ENCODE measurements at places on chromosomes 2 and 18.
A peak's percentile ranks its signal among the peaks of the same experiment; 100 is the strongest.

- no peak for DNase-seq
Measured at GRCh38 chr18:21908711-21909110, 168.1 kb downstream of the MIB1 start.

DNA sequence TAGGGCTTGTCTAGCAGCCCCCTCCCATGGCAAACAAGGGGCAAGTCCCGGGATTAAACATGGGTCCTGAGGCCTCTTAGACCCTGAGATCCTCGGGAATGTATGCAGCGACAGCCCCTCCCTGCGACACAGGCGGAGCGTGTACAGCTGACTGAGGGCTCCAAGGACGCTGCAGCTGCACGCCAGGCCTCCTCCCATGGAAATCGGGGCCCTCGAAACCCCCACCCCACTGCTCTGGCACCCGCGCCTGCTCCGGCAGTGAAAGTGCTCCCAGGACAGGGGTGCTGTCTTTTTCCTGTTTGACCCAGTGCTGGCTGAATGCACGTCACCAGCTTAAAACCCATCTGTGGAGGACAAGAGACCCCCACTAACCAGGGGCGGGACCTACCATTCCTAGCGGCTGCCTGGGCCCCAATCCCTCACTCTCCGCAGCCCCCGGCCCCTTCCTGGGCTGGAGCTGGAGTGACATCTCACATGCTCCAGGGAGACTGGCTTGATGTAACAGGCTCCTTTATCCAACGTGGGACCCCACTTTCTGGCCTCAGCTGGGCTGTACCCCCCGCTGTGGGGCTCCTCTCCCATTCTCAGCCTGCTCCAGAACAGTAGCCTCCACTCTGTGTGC, 247.7 kb downstream of the TWIST2 start:
- DNase-seq = no peak

GRCh38 chr2:29576231-29576630, 345.2 kb downstream of the ALK start:
- DNase-seq = no peak

DNA sequence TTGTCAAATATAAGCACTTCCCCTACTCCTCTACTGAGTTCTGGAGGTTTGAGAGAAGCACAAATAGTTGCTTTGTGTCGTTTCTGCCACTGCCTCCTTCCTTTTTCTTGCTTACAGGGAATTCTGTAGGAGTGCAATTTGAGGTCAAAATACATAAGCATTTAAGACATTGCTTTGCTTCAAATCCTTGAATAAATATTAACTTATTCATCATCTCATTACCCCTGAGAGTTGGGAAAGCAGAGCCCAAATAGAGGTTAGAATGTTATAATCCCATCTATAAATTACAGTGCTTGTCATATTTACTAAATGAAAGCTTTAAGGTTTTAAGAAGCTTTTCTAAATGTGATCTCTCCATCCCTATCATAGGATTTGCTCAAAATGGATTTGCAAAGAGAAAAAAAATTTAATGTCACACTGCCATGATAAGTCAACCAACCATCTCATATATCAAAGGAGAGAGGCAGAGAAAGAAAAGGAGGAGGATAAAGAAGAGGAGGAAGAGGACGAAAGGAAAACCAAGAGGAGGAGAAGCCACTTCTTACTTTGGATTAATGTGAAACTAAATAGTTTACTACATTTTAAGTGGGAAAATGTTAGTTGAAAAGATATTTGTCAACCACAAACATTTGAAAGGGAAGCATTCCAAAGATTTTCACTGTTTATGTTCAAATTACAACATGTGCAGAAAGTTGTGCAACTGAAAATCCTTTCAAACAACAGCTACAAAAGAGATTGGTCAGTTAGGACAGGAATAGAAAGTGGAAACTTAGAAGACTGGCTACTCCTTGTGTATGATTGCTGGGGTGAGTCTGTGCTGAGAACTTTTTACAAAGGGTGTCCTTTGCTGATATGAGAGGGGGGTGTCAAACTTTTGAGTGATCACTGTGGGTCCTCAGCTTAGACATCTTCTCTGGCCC, 277.3 kb upstream of the FN1 start:
- peak; percentile 70 for DNase-seq

GRCh38 chr2:224211181-224211480, 172.0 kb upstream of the SERPINE2 start:
- no peak for DNase-seq

DNA sequence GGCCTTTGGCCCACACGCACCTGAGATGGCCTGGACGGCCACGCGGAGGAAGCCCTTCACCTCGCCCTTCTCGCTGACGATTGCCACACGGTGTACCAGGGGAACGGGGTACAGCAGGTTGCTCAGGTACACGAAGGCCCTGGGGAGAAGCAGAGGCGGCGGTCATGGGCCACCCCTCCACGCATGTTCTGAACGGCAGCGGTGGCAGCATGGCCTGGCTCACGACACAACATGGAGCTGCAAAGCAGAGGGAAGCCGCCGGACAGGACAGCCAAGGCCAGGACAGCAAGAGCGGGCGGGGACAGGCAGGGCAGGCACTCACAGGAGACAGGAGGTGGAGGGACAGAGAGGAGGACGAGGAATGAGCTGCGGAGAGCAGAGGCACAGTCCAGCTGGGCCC, 58.7 kb downstream of the AQP12A start:
- DNase-seq = no peak

- DNase-seq = no peak
Measured at GRCh38 chr2:55118643-55119083, 68.4 kb upstream of the RTN4 start.

GRCh38 chr2:200703127-200703925, 108.4 kb upstream of the BZW1 start:
- DNase-seq = peak; percentile 77

GRCh38 chr2:30713698-30714097, 93.5 kb downstream of the CAPN13 start:
- DNase-seq = no peak

DNA sequence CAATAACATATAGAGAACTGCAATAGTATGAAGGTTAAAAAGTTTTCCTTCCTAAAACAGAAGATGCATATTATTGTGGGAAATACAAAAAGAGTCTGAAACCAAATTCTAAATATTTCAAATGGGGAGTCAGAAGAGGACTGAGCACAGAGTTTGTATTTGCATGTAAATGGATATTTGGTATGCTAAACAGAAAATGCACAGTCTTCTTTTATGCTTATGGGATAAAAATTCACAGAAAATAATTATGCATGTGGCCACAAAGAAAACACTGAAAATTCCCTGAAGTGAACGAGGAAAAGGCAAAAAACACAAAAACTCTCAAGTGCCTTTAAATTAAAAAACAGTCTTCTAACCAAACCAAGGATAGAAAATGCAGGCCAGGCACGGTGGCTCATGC, 142.7 kb downstream of the NCKAP5 start:
- DNase-seq = no peak

GRCh38 chr2:35708411-35708923, 647.1 kb upstream of the CRIM1 start:
- no peak for DNase-seq

DNA sequence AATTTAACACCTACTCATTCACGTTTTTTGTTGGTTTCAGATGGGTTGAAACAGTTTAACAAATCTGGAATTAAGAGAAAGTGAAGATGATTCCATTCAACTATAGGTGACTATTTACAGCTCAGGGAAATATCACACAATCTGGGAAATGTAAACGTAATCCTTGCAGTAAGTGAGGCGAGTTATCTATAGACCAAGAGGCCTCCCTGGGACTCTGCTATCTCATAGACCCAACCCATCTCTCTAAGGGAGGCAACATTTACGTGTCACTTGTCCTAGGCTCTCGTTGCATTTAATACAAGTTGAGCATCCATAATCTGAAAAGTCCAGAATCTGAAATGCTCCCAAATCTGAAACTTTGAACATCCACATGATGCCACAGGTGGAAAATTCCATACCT, 2.0 kb upstream of the MOB4 start:
- no peak for DNase-seq

- no peak for DNase-seq
Measured at GRCh38 chr2:195044801-195045200, 612.2 kb upstream of the SLC39A10 start.

GRCh38 chr18:74451148-74451547, 6.0 kb downstream of the DIPK1C start:
- DNase-seq = no peak

DNA sequence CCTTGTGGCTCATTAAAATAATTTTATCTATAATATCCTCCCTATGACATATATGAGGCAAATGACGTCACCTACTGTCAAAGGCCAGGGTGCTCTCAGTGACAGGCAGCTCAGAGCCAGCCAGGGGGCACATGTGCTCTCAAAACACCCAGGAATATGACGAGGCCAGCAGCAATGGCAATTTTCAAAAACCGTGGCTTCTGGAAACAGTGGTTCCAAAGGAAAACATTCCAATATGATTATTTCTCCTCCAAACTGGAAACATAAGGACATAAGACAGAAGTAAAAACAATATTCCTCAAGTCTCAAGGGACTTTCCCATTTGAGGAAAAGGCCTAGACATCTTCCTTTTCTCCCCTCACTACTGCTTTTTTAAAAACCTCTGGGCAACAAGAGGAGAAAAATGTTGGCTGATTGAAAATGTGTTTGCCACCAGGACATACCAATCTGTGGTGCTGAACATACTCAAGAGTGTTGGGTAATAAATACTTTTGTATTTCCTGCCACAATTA, 40.8 kb downstream of the RNF152 start:
- no peak for DNase-seq

GRCh38 chr2:113692698-113693428, 63.6 kb downstream of the SLC35F5 start:
- no peak for DNase-seq

GRCh38 chr18:11392980-11393885, 216.2 kb upstream of the SLC35G4 start:
- no peak for DNase-seq

- DNase-seq = no peak
Measured at GRCh38 chr2:2750867-2751714, 420.0 kb upstream of the MYT1L start.

- DNase-seq = no peak
Measured at GRCh38 chr2:99680946-99681345, 191.1 kb upstream of the REV1 start.

GRCh38 chr2:235025800-235026536, 74.2 kb downstream of the SH3BP4 start:
- no peak for DNase-seq

GRCh38 chr2:54279385-54279784, 23.4 kb upstream of the TSPYL6 start:
- DNase-seq = no peak

- DNase-seq = no peak
Measured at GRCh38 chr2:21008790-21009661, 34.8 kb downstream of the APOB start.

GRCh38 chr2:45280794-45281193, 271.5 kb upstream of the SIX2 start:
- DNase-seq = no peak

GRCh38 chr18:10072671-10073175, 158.9 kb downstream of the VAPA start:
- DNase-seq = peak; percentile 80

DNA sequence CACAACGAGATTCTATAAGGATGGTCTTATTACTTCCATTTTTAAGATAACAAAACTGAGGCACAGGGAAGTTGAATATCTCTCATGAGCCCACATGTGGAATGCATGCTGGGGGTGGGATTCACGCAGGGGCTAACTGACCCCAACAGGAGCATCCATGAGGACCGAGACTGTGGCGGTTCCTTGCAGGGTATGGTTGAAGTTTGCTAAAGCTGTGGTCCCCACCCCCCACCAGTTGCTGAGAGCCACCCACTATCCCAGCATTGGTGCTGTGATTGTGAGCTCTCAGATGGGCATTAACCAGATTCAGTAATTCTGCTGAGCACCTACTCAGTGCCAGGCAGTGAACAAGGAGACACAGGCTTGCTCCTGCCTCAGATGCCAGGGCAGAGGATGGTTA, 116.0 kb upstream of the TEX51 start:
- no peak for DNase-seq

DNA sequence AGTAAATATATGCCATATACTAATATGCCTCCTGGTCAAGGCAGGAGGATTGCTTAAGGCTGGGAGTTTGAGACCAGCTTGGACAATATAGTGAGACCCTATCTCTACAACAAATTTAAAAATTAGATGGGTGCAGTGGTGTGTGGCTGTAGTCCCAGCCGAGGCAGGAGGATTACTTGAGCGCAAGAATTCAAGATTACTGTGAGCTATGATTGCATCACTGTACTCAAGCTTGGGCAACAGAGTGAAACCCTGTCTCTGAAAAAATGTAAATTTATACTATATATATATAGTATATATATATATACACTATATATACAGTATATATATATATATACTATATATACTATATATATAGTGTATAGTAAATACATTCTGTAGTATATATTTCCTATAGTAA, 30.0 kb upstream of the NPC1 start:
- no peak for DNase-seq

- no peak for DNase-seq
Measured at GRCh38 chr18:6031002-6031401, 135.7 kb upstream of the TMEM200C start.

- DNase-seq = no peak
Measured at GRCh38 chr2:20590704-20591515, 60.0 kb downstream of the HS1BP3 start.

GRCh38 chr2:38723173-38723572, 28.0 kb downstream of the SRSF7 start:
- no peak for DNase-seq

DNA sequence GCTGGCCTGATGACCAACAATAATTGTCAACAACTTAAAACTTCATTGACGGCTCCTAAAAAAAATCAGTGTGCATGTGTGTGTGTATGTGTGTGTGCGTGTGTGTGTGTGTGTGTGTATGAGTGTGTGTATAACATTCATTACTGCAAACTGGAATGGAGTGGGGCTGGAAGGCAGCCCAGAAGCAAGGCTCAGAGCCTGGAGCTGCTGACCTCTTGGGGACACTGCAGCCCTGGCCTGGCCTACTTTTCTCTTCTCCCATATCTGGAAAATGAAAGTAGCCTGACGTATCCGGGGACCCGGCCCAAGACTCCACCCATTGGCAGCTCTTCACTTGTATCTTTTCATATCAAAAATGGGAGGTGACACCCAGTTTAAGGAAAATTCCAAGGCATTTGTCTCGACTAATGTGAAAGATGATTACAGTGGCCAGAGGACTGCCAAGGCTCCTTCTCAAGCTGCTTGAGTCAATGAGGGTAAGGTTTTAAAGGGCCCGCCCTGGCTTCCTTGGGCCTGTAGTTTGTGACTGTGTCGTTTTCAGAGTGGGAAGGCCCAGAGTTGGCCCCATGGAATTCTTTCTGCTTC, 72.4 kb upstream of the IL1R1 start:
- no peak for DNase-seq

- no peak for DNase-seq
Measured at GRCh38 chr2:153875801-153876466, 4.2 kb downstream of the GALNT13 start.

DNA sequence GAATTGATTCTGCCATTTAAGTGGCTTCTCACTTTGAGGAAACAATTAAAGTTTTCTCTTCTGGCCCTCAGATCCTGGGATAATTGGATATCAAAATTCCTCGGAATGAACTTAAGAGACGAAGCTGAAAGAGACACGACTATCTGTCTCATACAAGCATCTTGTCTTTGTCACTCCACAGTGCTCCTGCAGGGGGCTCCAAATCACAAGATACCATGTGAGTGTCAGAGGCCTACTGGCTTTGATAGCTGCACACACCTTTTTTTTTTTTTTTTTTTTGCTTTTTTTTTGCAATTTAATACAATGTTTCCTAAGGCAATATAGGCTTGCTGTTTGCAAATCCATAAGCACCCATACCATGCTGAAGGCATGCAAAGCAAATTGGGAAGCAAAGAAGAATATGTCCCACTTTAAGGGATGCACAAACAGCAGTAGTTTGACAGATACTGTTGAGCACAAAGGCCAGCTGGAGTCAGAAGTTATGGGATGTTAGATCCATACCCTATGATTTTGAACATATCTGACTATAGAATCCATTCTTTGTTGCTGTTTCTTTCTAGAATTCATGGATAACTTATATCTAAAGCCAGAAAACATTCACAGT, 109.0 kb upstream of the CBLN2 start:
- DNase-seq = peak; percentile 39

Measured in inflammatory macrophage (primary cell).